ENCODE measurements at places on chromosomes 2 and 18.

DNA sequence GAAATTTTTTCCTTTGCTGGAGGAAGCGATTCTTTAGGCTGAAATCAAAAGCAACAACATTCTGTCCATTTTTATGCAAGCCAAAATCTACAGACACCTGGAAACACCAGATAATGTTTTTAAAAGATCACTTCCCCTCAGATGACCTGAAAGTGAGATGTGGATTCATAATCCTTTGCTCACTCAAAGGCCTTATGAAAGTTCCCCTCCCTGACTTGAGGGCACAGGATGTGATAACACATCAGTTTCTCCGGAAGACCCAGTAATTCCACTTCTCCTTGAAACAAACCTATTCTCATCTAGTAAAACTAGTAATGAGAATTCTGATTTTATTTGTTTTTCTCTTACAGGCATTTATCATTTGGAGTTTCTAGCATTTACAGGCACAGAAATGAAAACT, 218.3 kb upstream of the RND3 start:
- no peak for DNase-seq

DNA sequence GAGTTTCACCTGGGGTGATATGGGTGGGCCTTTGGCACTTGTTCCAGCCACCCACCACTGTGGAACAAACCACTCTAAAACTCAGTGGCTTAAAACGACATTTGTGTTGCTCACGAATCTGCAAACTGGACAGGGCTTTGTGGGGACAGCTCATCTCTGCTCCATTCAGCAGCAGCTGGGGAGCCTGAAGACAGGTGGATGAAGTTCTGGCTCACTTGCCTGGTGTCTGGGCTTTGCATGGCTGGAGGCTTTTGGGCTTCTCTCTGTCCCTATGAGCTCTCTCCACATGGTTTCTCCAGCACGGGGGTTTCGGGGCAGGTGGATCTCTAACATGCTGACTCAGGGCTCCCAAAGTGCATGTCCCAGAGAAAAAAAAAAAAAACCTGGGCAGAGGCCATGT, 93.0 kb upstream of the GLI2 start:
- DNase-seq, result no peak

GRCh38 chr2:210752532-210752931, 196.1 kb downstream of the CPS1 start:
- DNase-seq, result no peak

- DNase-seq, result no peak
These were observed 124.1 kb downstream of the DNAH6 start for GRCh38 chr2:84640411-84640810.

DNA sequence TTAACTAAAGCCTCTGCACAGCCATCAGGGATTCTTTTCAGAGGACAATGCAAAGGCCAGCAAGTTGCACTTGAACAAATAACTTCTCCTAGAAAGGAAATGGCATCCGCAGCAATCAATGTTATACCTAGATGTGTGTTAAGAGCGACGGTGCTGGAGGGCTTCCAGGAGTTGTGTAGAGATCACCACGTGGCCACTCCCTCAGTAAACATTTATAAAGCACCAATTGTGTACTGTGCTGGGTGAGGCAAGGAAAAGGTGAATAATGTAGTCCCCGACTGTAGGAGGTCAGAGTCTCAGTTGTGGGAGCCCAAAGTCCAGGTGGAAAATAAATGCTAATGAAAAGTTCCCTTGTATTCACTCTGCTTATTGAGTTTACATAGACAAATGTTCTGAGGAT, 135.0 kb downstream of the ALK start:
- DNase-seq, result no peak

DNA sequence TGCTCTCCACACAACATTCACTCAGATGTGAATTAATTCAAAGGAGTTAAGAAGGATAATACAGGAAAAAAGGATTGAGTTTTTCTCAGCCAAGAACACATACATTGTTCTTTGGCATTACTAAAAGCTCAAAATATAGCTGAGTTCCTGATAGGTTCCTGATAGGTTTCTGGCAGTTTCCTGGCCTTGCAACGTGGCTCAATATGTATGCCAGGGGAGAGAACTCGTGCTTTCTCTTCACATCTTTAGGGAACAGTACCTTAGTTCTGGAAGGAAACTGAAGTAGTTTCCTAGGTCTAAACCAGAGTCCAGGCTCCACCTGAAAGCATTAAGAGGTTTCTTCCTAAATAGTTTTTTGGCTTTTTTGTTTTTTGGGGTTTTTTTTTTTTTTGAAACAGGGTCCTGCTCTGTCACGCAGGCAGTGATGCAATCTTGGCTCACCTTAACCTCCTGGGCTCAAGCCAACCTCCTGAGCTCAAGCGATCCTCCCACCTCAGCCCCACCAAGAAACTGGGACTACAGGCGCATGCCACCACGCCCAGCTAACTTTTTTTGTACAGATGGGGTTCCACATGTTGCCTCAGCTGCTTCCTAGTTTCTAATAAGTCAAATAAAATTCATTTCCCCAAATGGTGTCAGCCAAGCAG, 42.8 kb downstream of the ESCO1 start:
- no peak for DNase-seq

DNA sequence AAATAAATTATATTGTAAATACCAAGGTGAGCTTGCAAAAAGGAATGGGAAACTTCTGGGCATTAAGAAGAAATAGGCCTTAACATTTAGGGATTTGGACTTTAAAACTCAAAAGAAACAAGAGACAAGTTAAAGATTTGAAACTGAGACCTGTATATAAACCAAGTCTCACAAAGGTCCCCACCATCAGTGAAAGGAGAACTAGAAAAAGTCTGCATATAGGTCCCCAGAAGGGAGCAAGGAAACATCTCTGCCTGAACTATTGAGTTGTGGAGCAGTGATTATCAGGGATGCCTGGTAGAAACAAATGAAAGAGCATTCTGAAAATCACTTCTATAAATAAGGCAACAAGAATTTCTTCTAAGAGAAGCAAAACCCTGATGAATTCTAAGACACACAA, 30.5 kb upstream of the ITGAV start:
- no peak for DNase-seq

DNA sequence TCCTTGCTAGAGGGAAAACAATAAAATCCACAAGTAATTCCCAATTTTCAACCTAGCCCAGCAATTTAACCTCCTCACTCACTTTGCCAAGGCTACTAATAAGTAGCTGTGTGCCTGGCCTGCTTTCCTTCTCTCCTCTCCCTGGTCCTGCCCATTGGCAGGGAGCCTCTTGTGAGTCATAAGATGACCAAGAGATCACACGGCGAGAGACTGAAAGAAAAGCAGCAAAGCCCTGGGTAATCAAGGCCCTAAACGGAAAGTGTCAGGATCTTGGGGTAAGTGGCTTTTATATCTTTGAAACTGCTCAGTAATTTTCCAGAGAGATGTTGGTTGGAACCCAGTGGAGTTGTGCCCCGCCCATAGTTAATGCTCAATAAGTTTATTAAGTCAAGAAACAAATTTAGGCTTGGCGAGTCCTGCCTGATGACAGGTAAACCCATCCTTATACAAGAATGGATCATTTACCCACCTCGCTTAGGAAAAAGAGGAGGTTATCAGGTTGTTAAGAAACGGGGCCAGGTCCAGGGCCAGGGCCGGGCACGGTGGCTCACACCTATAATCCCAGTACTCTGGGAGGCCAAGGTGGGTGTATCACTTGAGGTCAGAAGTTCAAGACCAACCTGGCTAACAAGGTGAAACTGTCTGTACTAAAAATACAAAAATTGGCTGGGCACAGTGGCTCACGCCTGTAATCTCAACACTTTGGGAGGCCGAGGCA, 10.0 kb upstream of the ADAM17 start:
- DNase-seq, result no peak

DNA sequence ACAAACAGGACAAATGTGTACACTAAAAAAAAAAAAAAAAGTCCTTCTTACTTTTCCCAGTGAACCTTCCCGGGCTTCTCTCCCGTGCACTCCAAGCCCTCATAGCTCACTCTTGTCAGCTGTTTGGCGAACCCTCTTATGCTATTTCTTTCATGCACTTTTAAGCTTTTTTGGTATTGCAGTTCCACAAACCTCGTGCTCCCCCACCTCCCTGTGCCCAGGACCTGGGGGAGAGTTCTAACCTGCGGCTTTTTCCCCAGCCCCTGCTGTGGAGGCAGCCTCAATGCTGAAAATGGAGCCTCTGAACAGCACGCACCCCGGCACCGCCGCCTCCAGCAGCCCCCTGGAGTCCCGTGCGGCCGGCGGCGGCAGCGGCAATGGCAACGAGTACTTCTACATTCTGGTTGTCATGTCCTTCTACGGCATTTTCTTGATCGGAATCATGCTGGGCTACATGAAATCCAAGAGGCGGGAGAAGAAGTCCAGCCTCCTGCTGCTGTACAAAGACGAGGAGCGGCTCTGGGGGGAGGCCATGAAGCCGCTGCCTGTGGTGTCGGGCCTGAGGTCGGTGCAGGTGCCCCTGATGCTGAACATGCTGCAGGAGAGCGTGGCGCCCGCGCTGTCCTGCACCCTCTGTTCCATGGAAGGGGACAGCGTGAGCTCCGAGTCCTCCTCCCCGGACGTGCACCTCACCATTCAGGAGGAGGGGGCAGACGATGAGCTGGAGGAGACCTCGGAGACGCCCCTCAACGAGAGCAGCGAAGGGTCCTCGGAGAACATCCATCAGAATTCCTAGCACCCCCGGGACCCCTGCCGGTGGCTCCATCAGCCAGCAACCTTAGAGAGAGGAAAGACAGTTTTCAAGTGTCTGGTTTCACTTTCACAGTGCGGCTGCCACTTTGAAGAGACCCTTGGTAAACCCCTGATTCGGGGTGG, 826 bp downstream of the KCNE4 start:
- DNase-seq, result no peak

DNA sequence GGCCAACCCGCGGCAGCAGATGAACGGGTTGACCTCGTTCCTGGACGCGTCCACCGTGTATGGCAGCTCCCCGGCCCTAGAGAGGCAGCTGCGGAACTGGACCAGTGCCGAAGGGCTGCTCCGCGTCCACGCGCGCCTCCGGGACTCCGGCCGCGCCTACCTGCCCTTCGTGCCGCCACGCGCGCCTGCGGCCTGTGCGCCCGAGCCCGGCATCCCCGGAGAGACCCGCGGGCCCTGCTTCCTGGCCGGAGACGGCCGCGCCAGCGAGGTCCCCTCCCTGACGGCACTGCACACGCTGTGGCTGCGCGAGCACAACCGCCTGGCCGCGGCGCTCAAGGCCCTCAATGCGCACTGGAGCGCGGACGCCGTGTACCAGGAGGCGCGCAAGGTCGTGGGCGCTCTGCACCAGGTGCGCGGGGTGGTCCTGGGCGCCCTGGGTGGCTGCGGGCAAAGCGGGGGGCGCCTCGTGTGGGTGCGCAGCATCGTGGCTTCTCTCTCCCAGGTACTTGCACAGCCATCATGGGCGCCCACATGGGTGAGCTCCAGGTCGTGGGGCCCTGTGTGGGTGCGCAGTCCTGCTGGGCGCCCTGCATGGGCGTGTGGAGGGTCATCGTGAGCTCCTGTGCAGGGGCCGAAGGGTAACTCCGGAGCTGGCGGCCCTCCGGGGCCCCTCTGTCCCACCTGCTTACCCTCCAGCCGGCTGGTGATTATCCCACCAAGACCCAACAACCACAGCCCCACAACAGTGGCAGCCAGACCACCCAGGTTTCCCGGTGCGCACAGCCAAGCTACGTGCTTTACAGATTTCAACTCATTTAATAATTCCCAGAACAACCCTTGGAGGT, 64.2 kb downstream of the TPO start:
- DNase-seq, result no peak

- DNase-seq, result no peak
These were observed 1.7 kb upstream of the PER2 start for GRCh38 chr2:238290091-238290509.

DNA sequence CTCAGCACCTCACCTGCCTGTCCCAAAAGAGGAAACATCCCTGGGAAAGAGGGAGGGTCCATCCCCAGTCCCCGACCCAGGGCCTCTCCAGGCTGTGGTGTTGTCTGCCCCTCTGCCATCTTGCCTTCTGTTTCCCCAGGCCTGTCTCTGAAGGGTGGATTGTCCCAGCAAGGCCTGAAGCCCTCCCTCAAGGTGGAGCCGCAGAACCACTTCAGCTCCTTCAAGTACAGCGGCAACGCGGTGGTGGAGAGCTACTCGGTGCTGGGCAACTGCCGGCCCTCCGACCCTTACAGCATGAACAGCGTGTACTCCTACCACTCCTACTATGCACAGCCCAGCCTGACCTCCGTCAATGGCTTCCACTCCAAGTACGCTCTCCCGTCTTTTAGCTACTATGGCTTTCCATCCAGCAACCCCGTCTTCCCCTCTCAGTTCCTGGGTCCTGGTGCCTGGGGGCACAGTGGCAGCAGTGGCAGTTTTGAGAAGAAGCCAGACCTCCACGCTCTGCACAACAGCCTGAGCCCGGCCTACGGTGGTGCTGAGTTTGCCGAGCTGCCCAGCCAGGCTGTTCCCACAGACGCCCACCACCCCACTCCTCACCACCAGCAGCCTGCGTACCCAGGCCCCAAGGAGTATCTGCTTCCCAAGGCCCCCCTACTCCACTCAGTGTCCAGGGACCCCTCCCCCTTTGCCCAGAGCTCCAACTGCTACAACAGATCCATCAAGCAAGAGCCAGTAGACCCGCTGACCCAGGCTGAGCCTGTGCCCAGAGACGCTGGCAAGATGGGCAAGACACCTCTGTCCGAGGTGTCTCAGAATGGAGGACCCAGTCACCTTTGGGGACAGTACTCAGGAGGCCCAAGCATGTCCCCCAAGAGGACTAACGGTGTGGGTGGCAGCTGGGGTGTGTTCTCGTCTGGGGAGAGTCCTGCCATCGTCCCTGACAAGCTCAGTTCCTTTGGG, 47.2 kb downstream of the BOLA3 start:
- no peak for DNase-seq

GRCh38 chr2:166628478-166629136, 134.6 kb upstream of the SCN7A start:
- no peak for DNase-seq

DNA sequence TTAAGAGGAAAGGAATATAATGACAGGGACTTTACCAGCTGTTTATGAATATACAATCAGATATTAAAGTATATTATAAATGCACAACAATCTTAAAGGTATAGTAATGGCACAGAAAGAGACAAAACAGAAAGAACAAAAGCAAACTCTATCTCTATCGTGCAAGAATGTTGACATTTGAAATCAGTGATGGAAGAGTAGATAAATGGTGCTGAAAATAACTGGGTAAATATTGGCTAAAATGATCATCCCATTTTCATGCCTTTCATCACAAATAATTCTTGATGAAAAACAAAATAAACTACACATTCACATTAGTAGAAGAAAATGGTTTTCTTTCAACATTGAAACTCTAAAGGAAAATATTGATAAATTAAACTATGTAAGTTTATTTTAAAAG, 495.9 kb downstream of the IRS1 start:
- DNase-seq, result no peak

GRCh38 chr2:53252115-53252514, 515.5 kb upstream of the CHAC2 start:
- no peak for DNase-seq

DNA sequence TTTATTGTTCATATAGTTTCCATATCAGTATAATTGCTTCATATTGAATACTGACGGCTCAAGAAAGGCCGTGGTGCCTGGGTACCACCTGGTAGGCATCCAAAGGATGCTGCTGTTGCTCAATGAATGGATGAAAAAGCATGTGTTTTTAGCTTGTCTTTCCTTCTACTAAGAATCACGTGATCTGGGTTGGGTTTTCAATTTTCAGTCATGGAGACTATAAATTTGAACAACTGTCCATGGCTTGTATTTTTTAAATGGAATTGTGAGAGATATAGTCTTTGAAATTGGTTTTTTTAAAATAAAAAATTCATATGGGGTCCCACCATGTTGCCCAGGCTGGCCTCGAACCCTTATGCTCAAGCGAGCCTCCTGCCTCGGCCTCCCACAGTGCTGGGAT, 25.3 kb downstream of the EMILIN2 start:
- DNase-seq, result no peak
